Activated CD4-positive, alpha-beta memory T cell treated with anti-CD3 and anti-CD28 coated beads for 36 hours (primary cell): ENCODE measurements at places on chromosomes 1 and 21. TPM values are rescaled to one million over a fixed set of nuclear protein-coding genes. Genes with fewer than 3 reads are reported as not detected.

- H3K27ac ChIP-seq: no peak overlapping the region
- H3K4me3 ChIP-seq: no peak overlapping the region
- H3K36me3 ChIP-seq: peaks cover 5% of the 10 kb centered on the region
- peak; percentile 60 for DNase-seq
- H3K27me3 ChIP-seq: no peaks in the 10 kb centered on the region
These were observed 184.7 kb upstream of the CACYBP start for GRCh38 chr1:174815036-174815435.

- H3K27ac ChIP-seq: no peak overlapping the region
- no peaks in the 10 kb centered on the region for H3K4me1 ChIP-seq
- no peak overlapping the region for H3K4me3 ChIP-seq
- H3K27me3 ChIP-seq: no peaks in the 10 kb centered on the region
- no peaks in the 10 kb centered on the region for H3K36me3 ChIP-seq
These were observed 185.2 kb downstream of the RASAL2 start for GRCh38 chr1:178278916-178279686.

- peaks cover 4% of the 10 kb centered on the region for H3K4me1 ChIP-seq
- H3K36me3 ChIP-seq: no peaks in the 10 kb centered on the region
- no peak overlapping the region for H3K27ac ChIP-seq
- no peak overlapping the region for H3K4me3 ChIP-seq
These were observed 26.1 kb downstream of the ATP5PF start for GRCh38 chr21:25708467-25709065.

DNA sequence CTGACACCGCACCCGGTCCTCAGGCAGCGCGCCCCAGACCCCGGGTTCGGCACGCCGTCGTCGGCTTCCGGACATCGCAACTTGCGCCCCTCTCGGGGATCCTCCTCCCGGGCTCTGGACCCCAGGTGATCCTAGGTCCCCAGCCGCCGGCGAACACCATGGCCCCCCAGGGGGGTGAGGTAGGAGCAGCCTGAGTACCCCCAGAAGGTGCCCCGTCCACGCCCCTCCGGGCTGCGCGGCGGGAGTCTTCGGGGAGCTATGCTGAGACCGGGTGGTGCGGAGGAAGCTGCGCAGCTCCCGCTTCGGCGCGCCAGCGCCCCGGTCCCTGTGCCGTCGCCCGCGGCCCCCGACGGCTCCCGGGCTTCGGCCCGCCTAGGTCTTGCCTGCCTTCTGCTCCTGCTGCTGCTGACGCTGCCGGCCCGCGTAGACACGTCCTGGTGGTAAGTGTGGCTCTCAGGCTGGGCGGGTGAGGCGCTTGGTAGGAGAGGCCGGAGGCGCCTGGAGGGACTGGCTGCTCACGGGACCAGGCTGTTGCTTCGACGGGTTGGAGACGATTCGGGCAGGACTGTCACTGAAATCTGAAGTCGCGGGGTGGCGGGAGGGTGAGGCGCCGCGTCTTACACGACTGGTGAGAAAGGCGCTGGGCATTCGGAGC, 367 bp downstream of the WNT2B start:
- H3K36me3 ChIP-seq: no peaks in the 10 kb centered on the region
- H3K27ac ChIP-seq: no peak overlapping the region
- peaks cover 2% of the 10 kb centered on the region for H3K4me1 ChIP-seq
- H3K4me3 ChIP-seq: peak overlapping the region; percentile 35

ARHGEF2 gene
- total RNA-seq: 165 TPM

ACTL8 gene
- total RNA-seq: not detected

TAF5L gene
- 17.8 TPM for total RNA-seq

FCRLB gene
- total RNA-seq: not detected
